Naive thymus-derived CD8-positive, alpha-beta T cell (primary cell): ENCODE measurements at places on chromosomes 13 and 19.

DNA sequence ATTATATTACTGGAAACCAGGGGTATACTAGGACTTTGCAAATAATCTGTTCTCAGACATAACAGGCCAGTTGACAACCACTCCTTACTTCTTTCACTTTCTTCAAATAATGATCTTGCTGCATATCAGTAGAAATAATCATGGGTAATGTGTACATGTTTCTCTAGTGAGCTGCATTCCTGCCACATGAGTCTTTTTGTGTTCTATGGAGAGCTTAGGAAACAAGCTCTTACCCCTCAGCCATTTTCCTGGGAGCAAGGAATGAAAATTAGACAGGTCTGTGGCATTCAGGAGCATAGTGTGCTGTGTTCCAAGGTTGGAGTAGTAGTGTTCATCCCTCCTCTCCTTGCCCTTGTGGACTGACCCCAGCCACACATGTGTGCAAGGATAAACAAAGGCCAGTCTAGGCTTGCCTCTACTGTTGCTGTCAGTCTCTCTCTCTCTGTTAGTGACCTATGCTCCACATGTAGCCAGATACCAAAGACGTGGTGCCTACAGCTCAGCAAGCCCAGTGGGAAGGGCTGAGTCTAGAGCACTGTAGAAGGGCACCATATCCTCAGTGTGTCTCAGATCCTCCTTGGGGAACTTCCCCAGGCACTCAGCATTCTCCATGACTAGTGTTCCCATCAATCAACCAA is 11.5 kb upstream of the OXGR1 start:
- no peaks in the 10 kb centered on the region for H3K4me1 ChIP-seq
- no peaks in the 10 kb centered on the region for H3K36me3 ChIP-seq
- peaks cover 31% of the 10 kb centered on the region for H3K27me3 ChIP-seq

- H3K36me3 ChIP-seq, result no peaks in the 10 kb centered on the region
- no peak overlapping the region for H3K27ac ChIP-seq
- DNase-seq, result no peak
These were observed 66.5 kb downstream of the COL4A2 start for GRCh38 chr13:110373617-110374016.

GRCh38 chr13:20714161-20714560 is 10.7 kb downstream of the IL17D start:
- H3K4me3 ChIP-seq, result no peak overlapping the region
- H3K27ac ChIP-seq, result peak overlapping the region; percentile 19
- no peaks in the 10 kb centered on the region for H3K27me3 ChIP-seq
- H3K36me3 ChIP-seq, result no peaks in the 10 kb centered on the region
- no peak for DNase-seq

GRCh38 chr19:18700501-18701249 is 17.2 kb downstream of the CRTC1 start:
- peaks cover 21% of the 10 kb centered on the region for H3K4me1 ChIP-seq
- H3K36me3 ChIP-seq, result no peaks in the 10 kb centered on the region
- no peaks in the 10 kb centered on the region for H3K27me3 ChIP-seq
- peak overlapping the region; percentile 86 for H3K4me3 ChIP-seq
- peak overlapping the region; percentile 94 for H3K27ac ChIP-seq

- H3K4me1 ChIP-seq, result no peaks in the 10 kb centered on the region
- no peak overlapping the region for H3K27ac ChIP-seq
These were observed 47.5 kb upstream of the GSX1 start for GRCh38 chr13:27744801-27745200.

DNA sequence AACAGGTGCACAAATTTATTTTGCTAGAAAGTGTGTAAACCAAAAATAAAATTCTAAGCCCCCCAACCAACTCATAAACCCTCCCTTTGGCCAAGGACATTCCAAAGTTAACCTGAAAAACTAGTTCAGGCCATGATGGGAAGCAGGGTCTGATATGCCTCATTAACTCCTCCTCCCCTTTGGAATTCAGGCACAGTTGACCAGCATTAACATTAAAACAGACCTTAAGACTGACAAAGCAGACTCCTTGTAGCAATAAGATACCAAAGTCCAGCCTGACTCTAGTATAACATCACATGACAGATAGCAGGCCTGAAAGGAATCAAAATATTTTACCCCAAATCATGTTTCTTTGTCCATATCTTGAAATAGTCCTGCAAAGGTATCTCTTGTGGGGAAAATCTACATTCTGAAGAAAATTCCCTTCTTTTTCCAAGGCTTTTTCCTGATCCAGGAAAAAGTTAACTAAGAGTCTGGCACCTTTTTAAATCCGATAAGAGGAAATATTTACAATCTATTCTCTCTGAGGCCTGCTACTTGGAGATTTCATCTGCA is 19.7 kb downstream of the NEK5 start:
- no peaks in the 10 kb centered on the region for H3K36me3 ChIP-seq
- H3K4me3 ChIP-seq, result no peak overlapping the region
- H3K27ac ChIP-seq, result no peak overlapping the region
- no peaks in the 10 kb centered on the region for H3K4me1 ChIP-seq
- DNase-seq, result no peak

- H3K27me3 ChIP-seq, result no peaks in the 10 kb centered on the region
- peaks cover 13% of the 10 kb centered on the region for H3K4me1 ChIP-seq
- no peak for DNase-seq
- no peak overlapping the region for H3K27ac ChIP-seq
These were observed 260.3 kb downstream of the SLITRK6 start for GRCh38 chr13:85538957-85539356.

DNA sequence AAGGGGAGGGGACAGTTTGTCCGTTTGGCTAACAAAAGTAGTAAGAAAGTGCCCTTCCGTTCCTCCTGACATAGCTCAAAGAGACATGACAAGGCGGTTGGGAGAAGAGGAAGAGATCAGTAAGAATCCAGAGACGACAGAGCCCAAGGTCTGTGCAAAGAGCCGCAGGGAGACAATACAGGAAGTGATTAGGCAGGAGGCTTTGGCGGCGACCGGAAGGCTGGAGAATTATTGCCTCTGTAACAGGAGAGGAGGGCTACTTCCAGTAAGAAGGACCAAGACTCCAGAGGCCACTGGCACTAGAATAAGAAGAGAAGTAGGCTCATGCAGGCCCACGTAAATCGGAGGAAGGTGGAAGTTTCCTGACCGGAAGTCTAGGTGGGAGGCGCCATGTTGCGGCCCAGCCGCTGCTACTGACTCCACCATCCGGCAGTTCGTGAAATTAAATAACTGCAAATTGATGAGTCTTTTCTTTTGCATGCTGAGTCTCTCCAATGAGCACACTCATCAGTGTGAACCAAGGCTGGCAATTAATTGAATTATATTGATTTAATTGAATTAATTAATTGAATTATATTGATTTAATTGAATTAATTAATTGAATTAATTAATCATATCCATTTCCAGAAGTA is 9.9 kb downstream of the RFX2 start:
- peak overlapping the region; percentile 86 for H3K27ac ChIP-seq
- H3K4me1 ChIP-seq, result peaks cover 20% of the 10 kb centered on the region
- DNase-seq, result peak; percentile 43

- H3K27me3 ChIP-seq, result no peaks in the 10 kb centered on the region
- DNase-seq, result no peak
- no peak overlapping the region for H3K4me3 ChIP-seq
- H3K4me1 ChIP-seq, result no peaks in the 10 kb centered on the region
These were observed 11.9 kb upstream of the SULT2B1 start for GRCh38 chr19:48540110-48540509.

DNA sequence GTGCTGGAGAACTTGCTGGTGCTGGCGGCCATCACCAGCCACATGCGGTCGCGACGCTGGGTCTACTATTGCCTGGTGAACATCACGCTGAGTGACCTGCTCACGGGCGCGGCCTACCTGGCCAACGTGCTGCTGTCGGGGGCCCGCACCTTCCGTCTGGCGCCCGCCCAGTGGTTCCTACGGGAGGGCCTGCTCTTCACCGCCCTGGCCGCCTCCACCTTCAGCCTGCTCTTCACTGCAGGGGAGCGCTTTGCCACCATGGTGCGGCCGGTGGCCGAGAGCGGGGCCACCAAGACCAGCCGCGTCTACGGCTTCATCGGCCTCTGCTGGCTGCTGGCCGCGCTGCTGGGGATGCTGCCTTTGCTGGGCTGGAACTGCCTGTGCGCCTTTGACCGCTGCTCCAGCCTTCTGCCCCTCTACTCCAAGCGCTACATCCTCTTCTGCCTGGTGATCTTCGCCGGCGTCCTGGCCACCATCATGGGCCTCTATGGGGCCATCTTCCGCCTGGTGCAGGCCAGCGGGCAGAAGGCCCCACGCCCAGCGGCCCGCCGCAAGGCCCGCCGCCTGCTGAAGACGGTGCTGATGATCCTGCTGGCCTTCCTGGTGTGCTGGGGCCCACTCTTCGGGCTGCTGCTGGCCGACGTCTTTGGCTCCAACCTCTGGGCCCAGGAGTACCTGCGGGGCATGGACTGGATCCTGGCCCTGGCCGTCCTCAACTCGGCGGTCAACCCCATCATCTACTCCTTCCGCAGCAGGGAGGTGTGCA is 587 bp downstream of the S1PR4 start:
- H3K27ac ChIP-seq, result peak overlapping the region; percentile 92
- H3K36me3 ChIP-seq, result peaks cover 37% of the 10 kb centered on the region
- no peak for DNase-seq
- peaks cover 41% of the 10 kb centered on the region for H3K4me1 ChIP-seq
- H3K27me3 ChIP-seq, result no peaks in the 10 kb centered on the region
- H3K4me3 ChIP-seq, result peak overlapping the region; percentile 100

DNA sequence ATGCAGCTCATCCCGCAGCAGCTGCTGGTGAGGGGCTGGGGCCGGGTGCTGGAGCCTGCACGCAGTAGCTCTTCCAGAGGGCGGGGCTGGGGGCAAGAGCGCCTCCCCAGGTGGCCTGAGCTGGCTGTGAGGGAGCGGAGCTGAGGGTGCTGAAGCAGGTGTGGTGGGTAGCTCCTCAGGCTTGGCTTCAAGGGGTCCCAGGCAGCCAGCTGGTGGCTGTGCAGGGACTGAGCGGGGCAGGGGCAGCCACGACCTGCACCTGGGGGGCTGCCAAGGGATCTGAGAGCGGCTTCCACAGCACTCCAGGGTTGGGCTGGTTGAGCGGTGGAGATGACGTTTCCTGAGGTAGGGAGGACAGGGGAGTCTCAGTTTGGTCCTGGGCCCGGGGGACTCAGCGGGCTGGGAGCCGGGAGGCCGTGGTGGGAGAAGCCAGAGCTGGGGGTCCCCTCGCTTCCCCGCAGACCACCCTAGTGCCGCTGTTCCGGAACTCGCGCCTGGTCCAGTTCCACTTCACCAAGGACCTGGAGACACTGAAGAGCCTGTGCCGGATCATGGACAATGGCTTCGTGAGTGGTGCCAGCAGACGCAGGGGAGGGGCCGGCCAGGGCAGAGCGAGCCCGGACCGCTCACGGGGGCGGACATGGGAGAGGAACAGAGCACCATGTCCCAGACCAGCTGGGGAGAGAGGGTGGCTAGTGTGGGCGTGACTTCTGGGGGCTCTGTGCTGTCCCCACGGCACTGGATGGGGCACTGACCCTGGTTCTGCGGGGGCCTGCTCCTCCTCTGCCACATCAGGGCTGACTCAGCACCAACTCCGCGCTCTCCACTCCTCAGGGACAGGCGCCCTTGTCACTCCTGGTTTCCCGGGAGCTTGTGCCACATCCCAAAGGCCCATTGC is 7.4 kb downstream of the PTOV1 start:
- no peak for DNase-seq
- peaks cover 4% of the 10 kb centered on the region for H3K4me1 ChIP-seq
- peaks cover 2% of the 10 kb centered on the region for H3K36me3 ChIP-seq

GRCh38 chr13:31982540-31982939 is 49.0 kb upstream of the FRY start:
- H3K36me3 ChIP-seq, result no peaks in the 10 kb centered on the region
- H3K4me3 ChIP-seq, result no peak overlapping the region
- H3K27me3 ChIP-seq, result peaks cover 10% of the 10 kb centered on the region
- no peaks in the 10 kb centered on the region for H3K4me1 ChIP-seq

GRCh38 chr19:10881403-10882107 is 10.2 kb downstream of the CARM1 start:
- peaks cover 8% of the 10 kb centered on the region for H3K4me1 ChIP-seq
- no peaks in the 10 kb centered on the region for H3K36me3 ChIP-seq
- H3K27ac ChIP-seq, result no peak overlapping the region
- H3K27me3 ChIP-seq, result no peaks in the 10 kb centered on the region

DNA sequence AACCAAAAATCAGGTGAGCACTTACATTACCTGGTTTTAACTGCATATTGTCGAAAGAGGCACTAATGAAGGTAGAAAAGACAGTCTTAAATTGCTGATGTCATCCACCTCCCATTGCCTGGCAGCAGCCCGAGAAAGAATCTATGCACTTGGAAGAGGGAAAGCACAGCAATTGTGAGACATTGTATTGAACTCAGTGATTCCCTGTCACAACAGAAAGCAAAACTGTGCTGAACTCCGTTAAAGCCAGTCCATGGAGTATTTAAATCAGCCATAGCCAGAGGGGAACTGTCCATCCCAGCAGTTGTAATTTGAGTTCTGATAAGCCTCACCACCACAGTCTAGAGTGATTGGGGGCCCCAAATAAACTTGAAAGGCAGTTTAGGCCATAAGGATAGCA is 466.6 kb upstream of the PCDH9 start:
- no peaks in the 10 kb centered on the region for H3K27me3 ChIP-seq
- DNase-seq, result no peak
- H3K36me3 ChIP-seq, result peaks cover 3% of the 10 kb centered on the region
- no peak overlapping the region for H3K4me3 ChIP-seq
- H3K4me1 ChIP-seq, result no peaks in the 10 kb centered on the region

DNA sequence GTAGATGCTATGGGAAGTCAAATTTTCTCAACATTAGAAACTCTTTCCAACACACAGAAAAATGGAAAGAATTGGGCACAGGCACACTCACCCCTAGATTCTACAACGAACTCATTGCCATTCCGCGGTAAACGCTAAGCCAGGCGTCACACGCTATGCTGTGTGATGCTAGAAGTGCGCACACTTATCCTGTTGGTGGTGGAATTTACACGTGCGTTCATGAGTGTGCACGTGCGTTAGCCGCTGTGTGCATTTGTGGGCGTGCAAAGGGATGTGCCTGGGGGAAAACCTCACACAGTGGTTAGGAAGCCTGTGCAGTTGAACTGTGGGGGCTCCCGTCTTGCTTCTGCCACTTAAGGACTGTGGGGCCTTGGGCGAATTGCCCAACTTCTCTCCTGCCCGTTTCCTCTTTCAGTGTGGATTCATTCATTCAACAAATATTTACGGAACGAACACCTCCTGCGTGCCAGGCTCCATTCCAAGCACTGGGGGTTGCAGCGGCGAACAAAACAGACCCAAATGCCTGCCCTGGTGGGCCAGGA is 7.7 kb downstream of the NFILZ start:
- peaks cover 24% of the 10 kb centered on the region for H3K4me1 ChIP-seq
- H3K36me3 ChIP-seq, result no peaks in the 10 kb centered on the region
- no peak for DNase-seq
- peak overlapping the region; percentile 15 for H3K27ac ChIP-seq

GRCh38 chr19:18074192-18074591 is 12.5 kb downstream of the IL12RB1 start:
- no peaks in the 10 kb centered on the region for H3K36me3 ChIP-seq
- no peak for DNase-seq
- no peak overlapping the region for H3K4me3 ChIP-seq
- H3K4me1 ChIP-seq, result peaks cover 16% of the 10 kb centered on the region

DNA sequence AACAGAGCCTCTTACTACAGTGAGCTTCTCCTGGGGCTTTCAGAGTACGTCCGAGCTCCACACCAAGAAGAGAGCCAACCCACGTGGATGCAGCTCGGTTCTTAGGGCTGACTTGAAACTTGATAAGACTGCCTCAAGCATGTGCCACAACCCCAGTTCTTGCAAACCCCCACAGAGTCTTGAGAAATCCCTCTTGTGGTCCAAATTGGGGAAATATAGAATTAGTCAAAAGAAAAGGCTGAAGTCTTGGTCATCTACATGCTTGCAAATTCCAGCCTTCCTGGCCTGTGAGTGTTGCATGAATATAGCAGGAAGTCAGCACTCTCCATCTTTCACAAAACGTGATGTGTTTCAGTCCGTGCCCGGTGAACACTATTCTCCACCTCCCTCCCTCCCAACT is 95.2 kb downstream of the GGACT start:
- H3K4me3 ChIP-seq, result no peak overlapping the region
- H3K36me3 ChIP-seq, result peaks cover 10% of the 10 kb centered on the region
- H3K4me1 ChIP-seq, result peaks cover 3% of the 10 kb centered on the region
- H3K27ac ChIP-seq, result no peak overlapping the region
- H3K27me3 ChIP-seq, result no peaks in the 10 kb centered on the region
- DNase-seq, result no peak
